ENCODE measurements at places on chromosomes 4 and X. TPM values are rescaled to one million over a fixed set of nuclear protein-coding genes. Genes with fewer than 3 reads are reported as not detected.

Gene CT45A2
- total RNA-seq: not detected

Gene TEX13D
- total RNA-seq: not detected

Gene CSN1S1
- total RNA-seq: not detected

- peaks cover 16% of the 10 kb centered on the region for H3K4me1 ChIP-seq
- peak overlapping the region; percentile 70 for H3K4me3 ChIP-seq
Measured at GRCh38 chr4:54227256-54228055, 1.6 kb upstream of the PDGFRA start.

DNA sequence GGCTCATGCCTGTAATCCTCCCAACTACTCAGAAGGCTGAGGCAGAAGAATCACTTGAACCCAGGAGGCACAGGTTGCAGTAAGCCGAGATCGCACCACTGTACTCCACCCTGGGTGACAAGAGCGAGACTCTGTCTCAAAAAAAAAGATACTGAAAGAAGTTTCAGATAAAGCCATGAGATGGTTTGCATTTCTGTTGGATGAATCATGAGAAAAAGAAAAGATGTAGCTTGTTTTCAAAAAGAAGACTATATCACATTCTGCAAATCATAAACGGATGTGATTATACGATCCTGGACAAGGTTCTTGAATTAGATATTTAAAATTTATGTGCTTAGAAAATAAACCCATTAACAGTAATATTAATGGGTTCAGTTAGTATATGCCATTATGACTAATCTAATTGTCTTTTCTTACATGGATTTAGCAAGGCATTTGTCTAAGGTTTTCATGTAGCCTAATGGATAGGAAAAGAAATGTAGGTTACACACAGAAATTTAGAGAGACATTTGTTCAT is 345.9 kb downstream of the SLC7A11 start:
- no peaks in the 10 kb centered on the region for H3K36me3 ChIP-seq
- no peak overlapping the region for H3K4me3 ChIP-seq
- no peaks in the 10 kb centered on the region for H3K4me1 ChIP-seq
- no peaks in the 10 kb centered on the region for H3K27me3 ChIP-seq
- no peak overlapping the region for H3K27ac ChIP-seq

GRCh38 chr4:23819041-23819511 is 70.8 kb downstream of the PPARGC1A start:
- H3K27me3 ChIP-seq: no peaks in the 10 kb centered on the region
- no peak overlapping the region for H3K27ac ChIP-seq
- H3K4me3 ChIP-seq: no peak overlapping the region
- DNase-seq: no peak
- no peaks in the 10 kb centered on the region for H3K4me1 ChIP-seq

DNA sequence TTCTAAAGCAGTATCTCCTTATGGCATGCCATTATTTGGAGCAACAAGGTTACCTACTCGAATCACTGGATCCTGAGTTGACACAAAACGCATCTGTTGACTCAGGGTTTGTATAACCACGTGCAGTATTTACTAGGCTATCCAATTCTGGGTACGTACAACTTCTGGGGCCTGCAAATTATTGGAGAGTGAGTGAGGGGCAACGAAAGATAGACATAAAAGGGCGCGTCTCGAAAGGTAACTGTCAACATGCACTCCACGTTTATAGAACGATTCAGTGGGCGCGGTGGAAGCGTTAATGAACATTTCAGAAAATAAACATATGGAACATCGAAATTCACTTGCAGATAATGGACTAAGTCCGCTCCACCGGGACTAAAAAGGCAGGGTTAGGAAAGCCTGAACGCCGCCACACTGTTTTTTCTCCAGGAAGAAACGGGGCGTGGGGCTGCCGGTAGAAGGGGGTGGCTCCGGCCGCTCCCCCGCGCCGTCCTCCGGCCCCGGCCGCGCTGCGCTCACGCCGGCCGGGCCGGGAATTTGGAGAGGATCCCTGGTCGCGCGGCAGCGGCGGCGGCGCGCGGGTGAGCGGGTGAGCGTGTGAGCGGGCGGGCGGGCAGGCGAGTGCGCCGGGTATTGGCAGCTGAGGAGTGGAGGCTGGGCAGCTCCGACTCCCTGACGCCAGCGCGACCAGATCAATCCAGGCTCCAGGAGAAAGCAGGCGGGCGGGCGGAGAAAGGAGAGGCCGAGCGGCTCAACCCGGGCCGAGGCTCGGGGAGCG is at the start of gene SMAD1:
SMAD1 (plus strand) TSS at position 690 of the 778 bp plus-strand sequence. CDS start 32,761 bp downstream, outside the sequence.
- DNase-seq: peak; percentile 47
- H3K27ac ChIP-seq: peak within 1 kb of the TSS; percentile 18
- H3K27me3 ChIP-seq: peaks cover 34% of the 10 kb centered on the region
- H3K4me3 ChIP-seq: peak within 1 kb of the TSS; percentile 81
- H3K36me3 ChIP-seq: peaks cover 2% of the 10 kb centered on the region

DNA sequence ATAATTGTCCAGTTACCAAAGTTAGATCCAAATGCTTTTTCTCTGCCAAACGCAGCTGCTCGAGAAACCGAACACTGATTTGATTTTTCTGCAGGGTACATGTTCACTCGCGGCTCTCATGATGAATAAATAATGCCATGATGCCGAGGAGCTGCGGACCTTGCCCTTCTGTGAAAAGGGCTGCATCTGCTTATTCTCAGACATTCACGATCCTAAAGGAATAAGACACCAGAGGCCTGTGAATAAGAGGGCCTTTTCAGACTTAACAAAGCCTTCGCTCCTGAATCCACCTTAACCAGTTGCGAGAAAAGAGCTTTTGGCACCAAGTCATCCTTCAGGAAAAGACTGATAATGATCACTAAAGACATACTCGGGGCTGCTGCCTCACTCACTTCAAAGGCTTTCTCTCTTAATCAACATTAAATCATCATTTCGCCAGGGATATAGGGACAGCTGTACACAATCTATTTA is 147.5 kb downstream of the FBXO8 start:
- peaks cover 5% of the 10 kb centered on the region for H3K27me3 ChIP-seq
- no peak overlapping the region for H3K4me3 ChIP-seq
- H3K4me1 ChIP-seq: no peaks in the 10 kb centered on the region
- no peak overlapping the region for H3K27ac ChIP-seq
- DNase-seq: no peak
